ENCODE measurements at places on chromosomes 12 and 14.

DNA sequence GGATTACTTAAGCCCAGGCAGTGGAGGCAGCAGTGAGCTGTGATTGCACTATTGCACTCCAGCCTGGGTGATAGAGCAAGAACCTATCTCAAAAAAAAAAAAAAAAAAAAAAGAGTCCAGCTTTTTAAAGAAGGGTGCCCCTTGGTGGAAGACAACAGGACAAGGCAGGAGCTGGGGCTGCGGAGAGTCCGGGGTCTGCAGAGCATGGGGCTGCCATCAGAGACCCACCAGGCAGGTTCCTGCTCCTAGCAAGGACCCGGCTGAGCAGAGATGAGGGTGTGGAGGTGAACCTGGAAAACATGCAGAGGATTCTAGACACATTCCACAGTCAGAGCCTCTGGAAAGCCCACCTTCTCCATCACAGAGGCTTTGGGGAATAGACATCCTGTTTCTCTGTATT lies 21.0 kb upstream of the CIPC start:
- DNase-seq, result no peak

DNA sequence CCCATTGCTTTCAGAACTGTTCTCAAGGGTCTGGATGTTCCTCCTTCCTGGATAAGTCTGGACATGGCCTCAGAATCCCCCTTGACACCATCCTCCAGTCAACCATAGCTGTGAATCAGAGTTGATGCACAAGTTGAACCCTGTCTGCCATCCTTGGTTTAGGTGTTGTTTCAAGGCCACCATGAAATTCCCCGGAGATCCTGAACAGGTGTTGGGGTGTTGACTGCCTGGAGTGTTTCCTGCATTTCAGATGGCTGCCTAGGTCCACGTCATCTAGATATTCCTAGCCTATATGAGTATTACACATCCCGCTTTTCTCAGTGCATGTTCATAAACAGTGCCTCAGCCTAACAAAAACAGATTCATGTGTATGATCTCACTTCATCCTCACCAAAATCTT lies 86.7 kb upstream of the PWP1 start:
- DNase-seq, result no peak

GRCh38 chr14:83085136-83085535 lies 1551.5 kb upstream of the SEL1L start:
- no peak for DNase-seq

- no peak for DNase-seq
Measured at GRCh38 chr14:65373671-65374039, 38.9 kb upstream of the FUT8 start.

All from heart left ventricle (tissue), 16 donors.